ENCODE measurements at places on chromosomes 2 and 18. TPM values are rescaled to one million over a fixed set of nuclear protein-coding genes. Genes with fewer than 3 reads are reported as not detected.

GRCh38 chr18:45168866-45169600 is 446.2 kb upstream of the SLC14A2 start:
- no peak for DNase-seq

GRCh38 chr18:67417864-67418523 is 98.5 kb downstream of the DSEL start:
- peak; percentile 12 for DNase-seq

Gene SERPINB12
- not detected for total RNA-seq

Gene ARHGAP25
- not detected for total RNA-seq

Gene METTL8
- total RNA-seq, result 31.5 TPM

Gene KATNAL2
- total RNA-seq, result 0.06 TPM

Gene GCG
- total RNA-seq, result not detected

Gene ASB3
- 12.0 TPM for total RNA-seq
